Astrocyte (in vitro differentiated cells and primary cell): ENCODE measurements at places on chromosomes 16 and 17. TPM values are rescaled to one million over a fixed set of nuclear protein-coding genes. Genes with fewer than 3 reads are reported as not detected.

DHRS7C gene
- not detected in 2 replicates for total RNA-seq

SLFN14 gene
- total RNA-seq = not detected in 2 replicates

KIFC3 gene
- 80.4 and 96.9 TPM in 2 replicates for total RNA-seq

GRCh38 chr16:4918781-4919251 lies 18.1 kb downstream of the PPL start:
- DNase-seq = no peak

DNA sequence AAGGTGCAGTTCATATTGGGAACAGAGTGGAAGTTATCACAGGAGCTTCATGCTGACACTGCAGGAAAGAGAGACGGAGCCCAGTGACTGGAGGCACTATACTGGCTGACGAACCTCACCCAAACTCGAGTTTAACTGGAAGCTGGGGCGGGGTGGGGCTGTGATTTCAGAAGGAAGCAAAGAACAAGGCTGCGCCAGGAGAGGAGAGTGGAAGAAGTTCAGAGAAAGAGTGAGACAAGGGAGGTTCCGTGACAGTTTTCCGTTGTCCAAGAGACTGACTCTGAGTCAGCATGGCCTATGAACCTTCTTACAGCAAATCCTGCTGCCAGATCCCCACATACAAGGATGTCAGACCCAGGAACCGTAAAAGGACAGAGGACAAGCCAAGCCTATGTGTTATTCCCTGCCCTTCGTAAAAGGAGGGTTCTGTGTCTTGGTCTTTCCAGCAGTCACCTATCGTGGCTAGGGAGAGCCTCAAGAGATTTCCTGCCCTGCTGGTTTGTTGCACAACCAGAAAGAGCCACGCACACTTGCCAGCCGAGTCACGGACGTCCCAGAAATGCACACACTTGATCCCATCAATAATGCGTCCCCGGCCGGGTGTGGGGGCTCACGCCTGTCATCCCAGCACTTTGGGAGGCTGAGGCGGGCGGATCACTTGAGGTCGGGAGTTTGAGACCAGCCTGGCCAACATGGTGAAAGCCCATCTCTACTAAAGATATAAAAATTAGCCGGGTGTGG lies 5.1 kb downstream of the PITPNA start:
- peak; percentile 48 for DNase-seq

CX3CL1 gene
- 9.6 and 12.1 TPM in 2 replicates for total RNA-seq

DNAI2 gene
- total RNA-seq = not detected in 2 replicates

GRCh38 chr17:29615492-29616299 lies 7.0 kb downstream of the CORO6 start:
- peak; percentile 61 for DNase-seq

GRCh38 chr17:77388384-77389306 lies 247.9 kb downstream of the SEC14L1 start:
- DNase-seq = peak; percentile 57

DNA sequence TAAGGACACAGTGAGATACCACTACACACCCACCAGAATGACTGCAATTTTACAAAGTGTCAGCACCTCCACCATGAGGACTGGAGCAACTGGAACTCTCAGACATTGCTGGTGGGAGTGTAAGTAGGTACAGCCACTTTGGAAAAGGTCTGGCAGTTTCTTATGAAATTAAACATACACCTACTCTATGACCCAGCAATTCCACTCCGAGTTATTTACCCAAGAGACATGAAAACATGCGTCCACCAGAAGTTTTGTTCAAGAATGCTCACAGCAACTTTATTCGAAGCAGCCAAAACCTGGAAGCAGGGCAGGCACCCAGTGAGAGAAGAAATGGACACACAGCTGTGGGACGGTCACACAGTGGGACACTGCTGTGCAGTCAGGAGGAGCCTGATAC lies 384.0 kb downstream of the SOX9 start:
- no peak for DNase-seq

METTL9 gene
- 86.6 and 88.1 TPM in 2 replicates for total RNA-seq

DNA sequence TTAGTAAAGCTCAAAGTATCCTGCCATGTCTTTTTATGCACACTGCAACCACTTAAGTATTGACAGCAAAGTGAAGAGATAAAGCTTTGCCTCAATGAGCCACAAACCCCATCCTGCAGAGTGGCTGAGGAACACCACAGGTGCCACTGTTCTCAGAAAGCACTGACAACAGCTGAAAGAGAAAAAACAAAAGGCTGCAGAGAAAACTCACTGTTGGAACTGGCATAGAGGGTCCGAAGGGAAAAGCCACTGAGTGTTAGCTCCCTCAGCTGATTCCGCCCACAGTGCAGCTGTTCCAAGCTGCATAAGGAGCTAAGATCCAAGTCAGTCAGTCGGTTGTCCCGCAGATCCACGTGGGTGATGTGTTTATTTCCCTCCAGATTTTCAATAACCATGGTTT lies 48.3 kb downstream of the PHLPP2 start:
- DNase-seq = no peak

DNA sequence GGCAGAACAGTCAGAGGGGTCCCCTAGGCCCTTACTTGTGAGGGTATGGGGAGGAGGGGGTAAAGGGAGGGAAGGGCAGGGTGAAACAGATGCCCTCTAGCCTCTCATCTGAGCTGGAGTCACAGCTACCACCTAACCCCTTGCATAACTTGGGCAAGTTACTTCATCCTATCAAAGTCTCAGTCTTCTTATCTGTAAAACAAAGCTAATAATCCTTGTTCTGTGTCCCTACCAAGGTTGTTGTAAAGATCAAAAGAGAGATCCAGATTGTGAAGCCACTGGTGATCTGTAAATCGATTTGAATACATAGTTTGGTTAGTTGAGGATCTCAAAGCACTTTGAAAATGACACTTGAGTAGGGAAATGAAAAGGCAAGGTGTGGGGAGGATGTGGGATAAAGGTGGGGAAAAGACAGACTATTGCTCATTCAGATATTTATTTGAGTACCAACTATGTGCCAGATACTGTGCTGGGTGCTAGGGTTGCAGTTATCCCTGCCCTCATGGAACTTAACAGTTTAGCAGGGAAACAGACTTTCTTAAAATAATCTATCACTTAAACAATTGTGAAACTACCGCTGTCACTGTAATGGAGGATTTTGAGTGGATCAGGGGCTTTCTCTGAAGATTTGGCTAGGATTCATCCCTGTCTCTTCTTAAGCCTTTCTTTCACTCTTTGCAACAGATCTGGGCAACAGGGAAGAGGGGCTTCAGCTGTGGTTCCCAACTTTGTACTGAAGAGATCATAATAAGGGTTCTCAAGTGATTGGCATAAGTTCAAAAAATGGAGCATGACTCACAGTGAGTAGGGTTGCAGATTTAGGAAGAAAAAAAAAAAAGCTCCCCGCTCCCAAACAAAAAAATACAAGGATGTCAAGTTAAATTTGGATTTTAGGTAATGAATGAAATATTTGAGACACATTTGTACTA lies 3.0 kb downstream of the HEATR9 start:
- peak; percentile 54 for DNase-seq

RPRML gene
- total RNA-seq = not detected in 2 replicates

DNA sequence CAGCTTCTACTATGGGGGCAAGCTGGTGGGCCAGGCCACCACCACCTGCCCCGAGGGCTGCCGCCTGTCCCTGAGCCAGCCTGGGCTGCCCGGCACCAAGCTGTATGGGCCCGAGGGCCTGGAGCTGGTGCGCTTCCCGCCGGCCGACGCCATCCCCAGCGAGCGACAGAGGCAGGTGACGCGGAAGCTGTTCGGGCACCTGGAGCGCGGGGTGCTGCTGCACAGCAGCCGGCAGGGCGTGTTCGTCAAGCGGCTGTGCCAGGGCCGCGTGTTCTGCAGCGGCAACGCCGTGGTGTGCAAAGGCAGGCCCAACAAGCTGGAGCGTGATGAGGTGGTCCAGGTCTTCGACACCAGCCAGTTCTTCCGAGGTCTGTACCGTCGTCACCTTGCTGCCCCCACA lies 19.5 kb downstream of the IRF8 start:
- no peak for DNase-seq

DNA sequence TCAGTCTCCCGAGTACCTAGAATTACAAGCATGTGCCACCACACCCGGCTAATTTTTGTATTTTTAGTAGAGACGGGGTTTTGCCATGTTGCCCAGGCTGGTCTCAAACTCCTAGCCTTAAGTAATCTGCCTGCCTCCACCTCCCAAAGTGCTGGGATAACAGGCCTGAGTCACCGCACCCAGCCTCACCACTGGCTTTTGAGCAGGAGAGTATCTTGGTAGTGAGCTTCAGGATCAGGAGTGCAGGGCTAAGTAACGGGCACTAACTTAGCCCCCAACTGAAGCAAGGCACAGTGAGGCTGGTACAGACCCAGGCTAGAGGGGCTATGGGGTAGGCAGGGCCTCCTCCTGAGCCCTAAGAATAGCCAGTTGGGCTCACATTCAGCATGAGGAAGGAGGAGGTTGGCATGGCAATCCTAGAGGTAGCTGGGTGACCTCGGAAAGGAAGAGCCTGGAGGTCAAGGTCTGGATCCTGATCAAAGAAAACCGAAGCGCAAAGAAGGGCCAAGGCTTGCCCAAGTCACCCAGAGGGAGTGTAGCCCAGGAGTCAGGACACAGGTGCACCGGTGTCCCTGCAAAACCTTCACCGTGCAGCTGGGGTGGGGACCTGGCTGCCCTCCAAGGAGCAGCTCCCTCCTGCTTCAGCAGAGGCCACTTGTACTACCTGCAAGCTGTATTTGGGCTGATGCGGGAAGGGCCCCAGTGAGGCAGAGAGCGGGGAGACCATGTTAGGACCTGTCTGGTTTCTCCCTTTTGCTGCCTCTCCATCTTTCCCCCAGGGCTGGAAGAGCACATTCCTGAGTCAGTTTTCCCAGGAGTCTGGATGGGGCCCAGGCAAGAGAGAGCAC lies 1.3 kb upstream of the ADGRG5 start:
- DNase-seq = no peak

DNA sequence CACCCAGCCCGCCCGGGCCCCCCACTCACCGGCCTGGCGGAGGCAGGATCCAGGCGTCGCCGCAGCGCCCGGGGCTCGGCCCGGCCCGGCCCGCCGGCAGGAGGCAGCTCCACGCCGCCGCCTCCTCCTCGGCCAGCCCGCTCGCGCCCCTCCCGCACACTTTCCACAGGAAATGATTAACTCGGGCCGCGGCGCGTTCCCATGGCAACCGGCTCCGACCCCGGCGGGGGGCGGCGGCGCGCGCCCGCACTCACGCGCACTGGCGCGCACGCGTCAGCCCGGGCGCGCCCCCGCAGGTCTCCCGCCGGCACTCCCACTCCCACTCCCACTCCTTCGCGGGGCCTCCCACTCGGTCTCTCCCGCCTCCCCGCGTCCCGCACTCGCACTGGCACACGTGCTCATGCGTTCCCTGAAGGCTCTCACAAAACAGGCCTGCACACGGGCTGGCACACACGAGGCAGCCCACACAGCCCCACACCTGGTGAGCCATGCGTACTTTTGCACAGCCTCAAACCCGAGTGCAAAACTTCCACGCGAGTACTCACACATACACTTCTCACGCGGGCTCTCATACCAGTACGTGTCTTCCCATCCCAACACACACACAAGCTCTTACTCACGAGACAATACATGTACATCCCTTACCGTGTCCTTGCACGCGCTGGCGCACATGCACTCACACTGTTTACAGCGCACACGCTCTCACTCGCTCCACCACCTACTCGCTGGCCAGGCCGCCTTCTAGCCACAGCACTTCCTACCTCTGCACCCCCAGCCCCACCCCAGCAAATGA lies at the start of gene KIFC3:
KIFC3 (minus strand) TSS at position 151 of the 793 bp plus-strand sequence. CDS start 4,248 bp downstream, outside the sequence.
- peak; percentile 65 for DNase-seq

DNA sequence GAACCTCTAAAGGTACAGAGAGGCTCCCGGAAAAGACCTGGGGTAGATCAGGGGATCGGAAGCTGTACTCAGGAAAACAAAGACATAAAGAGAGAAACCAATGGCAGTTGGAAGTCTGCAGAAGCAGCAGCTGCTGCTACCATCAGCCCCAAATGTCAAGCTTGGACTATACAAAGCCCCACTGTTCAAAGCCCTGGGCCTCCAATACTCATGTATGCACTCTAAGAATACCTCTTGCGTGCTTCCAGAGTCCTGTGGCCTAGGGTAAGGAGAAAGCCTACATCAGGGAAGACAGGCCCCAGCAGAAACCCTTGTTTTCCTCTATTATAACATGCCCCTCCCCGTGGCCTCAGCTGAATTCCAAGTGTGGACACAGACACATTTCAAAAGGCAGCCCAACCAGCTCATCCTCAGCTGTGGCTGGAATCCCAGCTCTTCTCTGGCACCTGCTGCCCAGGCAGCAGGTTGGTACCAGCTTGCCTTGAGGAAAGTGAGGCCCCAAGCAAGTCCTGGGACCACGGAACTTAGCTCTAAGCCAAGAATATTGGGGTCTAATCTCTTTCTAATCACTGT lies 19.3 kb upstream of the MTMR4 start:
- DNase-seq = no peak

CD300E gene
- total RNA-seq = not detected in 2 replicates

TP53TG3E gene
- not detected in 2 replicates for total RNA-seq

GRCh38 chr17:77613218-77613617 lies 345.3 kb upstream of the TNRC6C start:
- no peak for DNase-seq

DNA sequence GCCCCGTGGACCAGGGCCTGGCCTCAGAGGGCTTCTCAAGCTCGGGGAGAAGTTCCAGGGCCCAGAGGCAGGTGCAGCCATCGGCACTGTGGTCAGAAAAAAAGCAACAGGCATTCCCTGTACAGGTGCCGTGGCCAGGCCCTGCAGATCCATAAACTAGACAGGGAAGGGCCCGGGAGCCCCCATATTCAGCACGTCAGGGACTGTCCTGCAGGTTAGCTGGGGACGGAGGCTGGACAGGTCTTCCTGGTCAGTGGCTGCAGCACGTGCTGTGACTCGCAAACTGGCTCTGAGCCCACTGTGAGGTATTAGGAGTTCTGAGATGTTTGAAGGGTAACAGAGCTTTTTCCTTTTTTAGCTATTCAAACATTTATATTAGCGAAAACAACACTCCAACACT lies 15.0 kb upstream of the C16orf95 start:
- DNase-seq = no peak

ATAD5 gene
- 2.2 and 2.6 TPM in 2 replicates for total RNA-seq

KRT32 gene
- not detected in 2 replicates for total RNA-seq

PITPNM3 gene
- total RNA-seq = 1.0 and 1.3 TPM in 2 replicates

RMI2 gene
- total RNA-seq = 6.9 and 7.8 TPM in 2 replicates

- no peak for DNase-seq
Measured at GRCh38 chr16:41439-42068, 11.9 kb downstream of the POLR3K start.

- no peak for DNase-seq
Measured at GRCh38 chr16:16030449-16030848, 81.0 kb downstream of the ABCC1 start.

ALDH3A1 gene
- not detected in 2 replicates for total RNA-seq

OTOA gene
- total RNA-seq = 0.11 TPM in 1 of 2 replicates, not detected in the other

SYCE1L gene
- total RNA-seq = 2.0 and 5.2 TPM in 2 replicates
